ENCODE measurements at places on chromosomes 6 and 20.

DNA sequence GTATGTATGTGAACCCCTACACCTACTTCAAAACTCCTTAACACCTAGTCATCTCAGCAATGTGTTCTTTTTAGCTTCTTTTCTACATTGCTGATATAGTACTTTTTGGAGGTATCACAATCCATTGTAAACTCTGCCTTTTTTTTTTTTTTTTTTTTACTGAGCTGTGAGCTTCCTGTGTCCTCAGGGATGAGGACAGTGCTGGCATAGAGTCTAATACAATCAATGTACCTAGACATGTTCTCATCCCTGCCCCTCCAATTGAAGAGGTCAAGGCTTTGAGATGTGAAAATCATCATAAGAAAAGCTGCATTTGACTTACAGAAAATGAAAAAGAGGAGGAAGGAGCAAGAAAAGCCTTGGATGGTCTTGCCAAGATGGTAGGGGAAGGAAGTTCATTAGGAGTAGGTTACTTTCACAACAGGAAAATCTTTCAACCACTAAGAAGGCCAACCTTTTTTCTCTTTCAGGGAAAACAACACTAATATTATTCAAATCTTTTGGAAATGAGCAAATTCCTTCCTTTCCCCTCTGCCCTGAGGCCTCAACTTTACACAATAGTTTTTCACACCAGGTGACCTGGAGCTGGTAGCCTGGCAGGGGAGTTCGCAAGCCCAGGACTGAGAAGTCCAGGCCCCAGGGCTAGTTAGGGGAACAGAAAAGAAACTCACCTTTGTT, 2.8 kb upstream of the JARID2 start:
- DNase-seq = no peak

DNA sequence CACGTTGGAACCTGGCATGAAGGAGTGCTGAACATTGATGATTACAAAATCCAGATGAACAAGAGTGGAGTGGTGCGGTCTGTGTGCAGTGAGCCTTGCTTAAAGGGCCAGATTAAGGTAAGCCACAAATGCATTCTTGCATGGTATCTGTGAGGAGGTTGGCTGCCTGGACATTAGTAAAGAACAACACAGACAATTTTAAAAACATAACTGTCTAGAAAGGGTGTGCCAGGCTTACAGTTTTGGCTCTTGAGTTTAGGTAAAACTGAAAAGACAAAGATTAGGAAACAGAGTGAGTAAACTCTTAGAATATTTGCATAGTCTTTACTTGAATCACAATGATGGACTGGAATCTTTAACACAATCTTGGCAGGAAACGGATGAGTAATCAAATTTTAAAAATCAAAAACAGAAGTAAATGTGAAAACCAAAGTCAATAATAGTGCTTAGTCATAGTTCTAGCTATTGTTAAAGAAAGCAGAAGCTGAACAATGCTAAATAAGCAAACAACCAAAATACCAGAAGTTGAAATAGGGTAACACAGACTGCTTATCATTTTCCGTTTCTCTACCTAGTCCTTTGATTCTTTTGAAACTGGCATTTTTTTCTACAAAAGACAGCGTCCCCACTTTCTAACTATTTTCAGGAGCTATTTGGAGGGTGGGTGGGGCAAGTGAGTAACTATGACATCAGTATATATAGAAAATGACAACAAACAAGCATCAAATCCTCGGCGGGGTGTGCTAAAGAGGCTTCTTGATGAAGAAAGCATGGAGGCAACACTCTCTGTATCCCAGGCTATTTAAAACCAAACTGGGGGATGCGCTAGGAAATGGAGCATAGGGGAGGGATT, 185.8 kb upstream of the RAB32 start:
- no peak for DNase-seq

DNA sequence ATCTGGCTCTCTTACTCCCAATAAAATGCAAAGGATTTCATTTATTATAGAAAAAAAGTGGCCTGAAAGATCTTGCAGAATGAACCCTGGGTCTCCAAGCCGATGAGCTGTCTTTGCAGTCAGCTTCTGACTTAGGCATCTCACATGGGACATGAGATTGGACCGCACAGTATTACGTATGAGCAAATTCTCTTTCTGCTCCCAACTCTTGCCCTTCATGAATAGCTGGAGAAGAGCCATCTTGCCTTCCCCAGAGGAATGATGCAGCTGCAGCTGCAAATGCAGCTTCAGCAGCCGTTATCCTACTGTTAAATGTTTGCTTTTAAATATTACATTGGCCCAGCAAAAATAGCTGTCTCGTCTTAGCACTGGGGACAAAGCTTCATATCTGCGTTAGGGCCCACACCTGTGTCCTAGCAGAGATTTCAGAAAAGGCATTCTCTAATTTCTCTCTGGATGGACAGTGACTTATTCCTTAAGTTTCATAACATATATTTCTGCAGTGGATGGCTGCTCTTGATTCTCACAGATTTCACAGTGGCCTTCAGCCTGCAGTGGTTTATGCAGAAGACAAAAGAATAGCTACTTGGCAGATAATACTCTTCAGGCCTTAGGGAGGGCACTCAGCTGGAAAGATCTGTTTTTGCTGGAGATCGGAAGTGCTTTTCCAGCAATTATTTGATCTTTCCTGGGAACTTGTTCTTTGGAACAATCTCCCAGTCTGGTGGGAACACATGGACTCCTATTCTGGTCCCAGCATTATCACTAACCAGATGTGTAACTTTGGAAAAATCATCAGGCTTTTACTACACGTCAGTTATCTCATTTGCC, 129.2 kb downstream of the FYN start:
- no peak for DNase-seq

DNA sequence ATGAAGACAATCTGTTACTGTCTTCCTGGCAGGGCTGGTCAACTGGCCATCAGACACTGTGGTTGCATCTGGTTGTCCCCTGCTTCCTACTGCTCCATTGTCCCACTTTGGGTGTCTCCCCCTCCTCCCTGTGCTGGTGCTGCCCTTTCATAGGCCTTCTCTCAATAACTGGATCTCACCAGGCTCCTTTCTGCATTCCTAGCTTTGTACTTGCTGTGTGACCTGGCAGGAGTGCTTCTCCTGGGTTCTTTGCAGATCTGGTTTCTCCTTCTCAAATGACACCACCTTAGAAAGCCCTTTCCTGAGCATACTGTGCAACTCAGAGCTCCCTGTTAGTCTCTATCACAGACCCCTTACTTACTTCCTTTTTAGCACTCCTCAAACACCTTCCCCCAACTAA, 223.0 kb downstream of the BCKDHB start:
- DNase-seq = no peak

GRCh38 chr20:50309280-50309763, 118.7 kb downstream of the CEBPB start:
- DNase-seq = no peak

- no peak for DNase-seq
Observed at GRCh38 chr20:51021067-51022025, 1.6 kb downstream of the KCNG1 start.

Measured in activated effector memory CD4-positive, alpha-beta T cell treated with Interleukin-2 at 50 U/mL for 16 hours (primary cell).